ENCODE measurements at places on chromosomes 5 and 9. TPM values are rescaled to one million over a fixed set of nuclear protein-coding genes. Genes with fewer than 3 reads are reported as not detected.

DNA sequence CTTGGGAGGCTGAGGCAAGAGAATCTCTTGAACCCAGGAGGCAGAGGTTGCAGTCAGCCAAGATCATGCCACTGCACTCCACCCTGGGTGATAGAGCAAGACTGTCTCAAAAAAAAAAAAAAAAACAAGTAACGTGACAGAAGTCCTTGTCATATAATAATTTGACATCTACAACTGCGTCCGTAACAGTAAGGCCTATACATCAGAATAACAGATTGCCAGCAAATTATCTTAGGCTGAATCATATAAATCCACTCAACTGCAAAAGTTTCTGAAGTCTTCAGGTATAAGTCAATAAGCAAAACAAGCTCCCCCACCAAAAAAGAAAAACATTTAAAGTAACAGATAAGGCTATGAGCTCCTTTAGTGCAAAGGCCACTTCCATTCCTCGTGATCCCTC is 3.3 kb downstream of the MAPKAP1 start:
- DNase-seq: no peak

DNA sequence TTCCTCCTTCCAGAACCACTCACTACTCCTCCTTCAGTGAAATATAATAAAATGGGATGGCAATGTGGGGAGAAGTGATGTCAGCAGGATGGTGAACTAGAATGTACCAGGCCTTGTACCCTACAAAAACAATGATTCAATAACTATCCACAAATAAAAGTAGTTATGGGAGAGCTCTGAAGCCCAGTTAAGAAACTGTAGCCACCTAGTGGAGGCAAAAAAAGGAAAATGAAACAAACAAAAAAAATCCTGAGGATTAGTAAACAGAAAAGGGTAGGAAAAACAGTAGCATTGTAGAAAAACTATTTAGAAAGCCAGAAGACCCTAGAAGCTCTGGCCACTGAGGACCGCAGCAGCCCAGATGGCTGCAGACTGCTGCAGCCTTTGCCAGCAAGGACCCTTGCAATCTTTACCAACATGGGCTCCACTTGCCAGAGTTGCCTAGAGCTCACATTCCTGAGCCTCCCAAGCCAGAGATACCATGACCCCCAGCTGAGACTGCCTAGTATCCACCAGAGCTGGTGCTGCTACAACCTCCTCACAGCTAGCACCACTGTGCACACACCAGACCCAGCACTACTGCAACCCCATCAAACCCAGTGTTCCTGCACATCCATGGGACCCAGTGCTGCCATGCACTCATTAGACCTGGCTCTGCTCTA is 259.7 kb upstream of the MSX2 start:
- DNase-seq: no peak

GRCh38 chr5:181050016-181050415 is 9.9 kb downstream of the BTNL9 start:
- DNase-seq: no peak

DNA sequence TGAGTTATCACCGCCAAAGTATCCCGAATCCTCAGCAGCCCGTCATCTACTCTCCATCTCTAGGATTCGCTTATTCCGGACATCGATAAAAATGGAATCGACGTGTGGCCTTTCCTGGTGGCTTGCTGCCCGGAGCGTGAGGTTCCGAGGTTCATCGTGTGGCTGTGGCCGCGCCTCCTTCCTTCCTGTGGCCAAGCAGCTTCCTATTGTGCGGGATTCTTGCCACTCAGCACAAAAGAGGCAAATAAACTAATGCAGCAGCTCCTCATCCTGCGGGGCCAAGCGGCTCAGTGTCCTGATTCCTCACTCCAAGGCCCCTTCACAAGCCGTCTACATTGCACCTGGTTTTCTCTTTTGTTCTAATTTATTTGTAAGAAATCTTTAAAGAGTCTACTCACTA is 800.9 kb downstream of the CDH9 start:
- no peak for DNase-seq

- DNase-seq: no peak
These were observed 86.2 kb downstream of the ENTREP1 start for GRCh38 chr9:69411246-69411645.

DNA sequence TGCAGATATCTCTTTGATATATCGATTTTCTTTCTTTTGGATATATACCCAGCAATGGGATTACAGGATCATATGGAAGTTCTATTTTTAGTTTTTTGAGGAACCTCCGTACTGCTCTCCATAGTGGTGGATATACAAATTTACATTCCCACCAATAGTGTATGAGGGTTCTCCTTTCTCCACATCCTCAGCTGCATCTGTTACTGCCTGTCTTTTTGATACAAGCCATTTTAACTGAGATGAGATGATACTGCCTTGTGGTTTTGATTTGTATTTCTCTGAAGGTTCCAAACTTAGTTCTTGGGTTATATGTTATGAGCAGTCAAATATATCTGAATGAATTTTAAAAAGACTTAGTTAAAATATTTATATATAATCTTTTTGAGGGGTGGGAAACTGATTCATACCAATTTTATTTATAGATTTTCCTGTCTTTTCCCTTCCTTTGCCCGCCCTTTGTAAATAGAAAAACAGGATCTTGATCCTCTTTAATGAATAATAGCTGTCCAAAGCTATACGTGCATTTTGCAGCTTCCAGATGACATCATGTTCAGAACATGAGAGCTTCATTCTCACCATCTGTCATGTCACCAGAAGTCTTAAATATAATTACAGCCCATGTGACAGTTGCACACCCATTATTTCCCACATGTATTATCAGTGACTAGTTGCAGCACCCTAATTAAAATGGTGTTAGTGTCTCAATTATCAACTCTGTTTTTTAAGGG is 6.2 kb upstream of the ARHGEF28 start:
- no peak for DNase-seq

- DNase-seq: no peak
These were observed 235.3 kb downstream of the KCTD16 start for GRCh38 chr5:144405991-144406390.

DNA sequence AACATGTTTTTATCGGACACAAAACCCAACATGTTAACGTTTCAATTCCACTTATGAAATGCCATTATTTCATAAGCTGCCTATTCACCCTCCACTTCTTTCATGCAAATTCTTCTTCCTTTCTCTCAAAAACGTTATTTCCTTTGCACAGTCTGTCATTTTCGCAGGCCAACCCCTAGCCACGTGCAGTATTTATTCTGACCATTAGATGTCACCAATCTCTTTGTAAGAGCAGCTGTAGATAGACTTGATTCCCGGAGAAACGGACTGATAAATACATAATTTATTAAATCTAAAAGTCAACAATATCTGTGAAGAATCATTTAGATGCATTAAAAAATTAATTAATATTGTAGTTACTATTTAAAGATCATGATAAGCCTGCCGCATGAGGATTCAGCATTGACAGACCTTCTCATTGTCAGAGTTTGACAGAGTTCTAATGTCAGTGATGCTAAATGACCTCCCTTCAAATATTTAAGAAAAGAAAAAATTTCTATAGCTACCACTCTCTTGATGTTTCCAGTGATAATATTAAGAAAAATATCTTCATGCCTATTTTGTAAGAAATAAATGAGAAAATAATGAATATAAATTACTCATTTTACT is 933.6 kb downstream of the CDH12 start:
- DNase-seq: no peak

- no peak for DNase-seq
These were observed 12.0 kb downstream of the RALGDS start for GRCh38 chr9:133108794-133109641.

- DNase-seq: no peak
These were observed 97.6 kb downstream of the NUDT12 start for GRCh38 chr5:103464835-103465484.

DNA sequence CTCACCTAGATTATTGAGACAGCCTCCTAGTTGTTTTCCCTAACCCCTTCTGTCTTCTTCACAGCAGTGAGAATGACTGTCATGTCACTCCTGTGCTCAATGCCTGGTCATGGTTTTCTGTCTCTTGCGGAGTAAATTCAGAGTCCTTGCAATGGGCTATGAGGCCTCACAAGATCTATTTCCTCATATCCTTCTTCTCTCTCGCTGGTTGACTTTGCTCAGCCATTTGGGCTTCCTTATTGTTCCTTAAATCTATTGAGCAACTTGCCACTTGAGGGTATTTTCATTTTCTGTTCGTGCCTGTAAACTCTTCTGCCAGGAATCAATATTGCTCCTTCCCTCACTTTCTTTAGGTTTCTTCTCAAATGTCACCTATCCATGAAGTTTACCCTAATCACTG is 9.0 kb downstream of the PPP3R2 start:
- DNase-seq: no peak

- no peak for DNase-seq
These were observed 92.1 kb downstream of the CDKN2A start for GRCh38 chr9:21902136-21902535.

Gene DAB2IP
- 11.9 TPM for total RNA-seq

Gene GABRB2
- 98.1 TPM for total RNA-seq

Gene PCDHB7
- 13.4 TPM for total RNA-seq

Gene ROR2
- 0.94 TPM for total RNA-seq

Data from occipital lobe (tissue), 3 donors.